ENCODE measurements at places on chromosomes 2 and 18. TPM values are rescaled to one million over a fixed set of nuclear protein-coding genes. Genes with fewer than 3 reads are reported as not detected.

Gene DRC1
- under 0.01 TPM for total RNA-seq

Gene ANKRD30B
- under 0.01 TPM for total RNA-seq

Gene INHA
- 0.26 TPM for total RNA-seq

Gene G6PC2
- total RNA-seq: not detected

Gene LGALSL
- total RNA-seq: 3.1 TPM

Gene GYPC
- 135 TPM for total RNA-seq

Gene POTEC
- not detected for total RNA-seq

Gene KCNG3
- total RNA-seq: under 0.01 TPM

Gene C18orf54
- total RNA-seq: 3.3 TPM

Gene TMEM127
- 15.2 TPM for total RNA-seq

Gene ZBTB7C
- total RNA-seq: 0.33 TPM

Gene PLGLB1
- 0.99 TPM for total RNA-seq

Gene NPAS2
- 3.6 TPM for total RNA-seq
